ENCODE measurements at places on chromosomes 11 and 22. TPM values are rescaled to one million over a fixed set of nuclear protein-coding genes. Genes with fewer than 3 reads are reported as not detected.

GRCh38 chr11:114594703-114595102, 883 bp downstream of the NXPE4 start:
- no peaks in the 10 kb centered on the region for H3K27me3 ChIP-seq
- H3K4me1 ChIP-seq, result no peaks in the 10 kb centered on the region
- H3K27ac ChIP-seq, result no peak overlapping the region
- H3K4me3 ChIP-seq, result no peak overlapping the region
- DNase-seq, result no peak

GRCh38 chr22:29022101-29022817, 39.4 kb downstream of the C22orf31 start:
- no peak for DNase-seq
- no peaks in the 10 kb centered on the region for H3K36me3 ChIP-seq
- no peak overlapping the region for H3K4me3 ChIP-seq
- H3K4me1 ChIP-seq, result no peaks in the 10 kb centered on the region

The BACE1 gene
- total RNA-seq, result 40.5 TPM

GRCh38 chr11:14702760-14703159, 59.2 kb downstream of the PDE3B start:
- H3K27ac ChIP-seq, result no peak overlapping the region
- DNase-seq, result no peak
- no peak overlapping the region for H3K4me3 ChIP-seq
- no peaks in the 10 kb centered on the region for H3K36me3 ChIP-seq

DNA sequence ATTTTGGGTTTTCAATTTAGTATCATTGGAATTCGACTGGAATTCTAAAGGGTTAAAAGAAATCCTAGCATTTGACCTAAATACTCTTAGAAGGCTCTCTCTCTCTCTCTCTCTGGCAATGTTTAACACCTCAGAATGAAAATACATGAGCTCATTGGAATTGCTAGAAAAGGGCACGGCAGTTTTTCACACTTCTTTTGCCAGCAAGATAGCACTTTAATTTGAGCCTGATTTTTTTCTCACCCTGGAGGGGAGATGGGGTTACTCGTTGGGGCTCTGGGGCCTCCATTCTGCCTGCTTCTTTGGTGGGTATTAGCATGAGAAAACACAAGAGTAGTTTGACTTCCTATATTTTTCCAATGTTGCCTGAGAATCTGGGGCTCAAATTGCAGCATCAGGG, 22.8 kb upstream of the CLMP start:
- H3K27me3 ChIP-seq, result no peaks in the 10 kb centered on the region
- no peaks in the 10 kb centered on the region for H3K36me3 ChIP-seq
- H3K4me3 ChIP-seq, result no peak overlapping the region

The FGF3 gene
- total RNA-seq, result not detected

- H3K27me3 ChIP-seq, result no peaks in the 10 kb centered on the region
- H3K27ac ChIP-seq, result no peak overlapping the region
- peak; percentile 32 for DNase-seq
- H3K36me3 ChIP-seq, result no peaks in the 10 kb centered on the region
- peaks cover 30% of the 10 kb centered on the region for H3K4me1 ChIP-seq
These were observed 1.4 kb downstream of the FDX1 start for GRCh38 chr11:110431051-110431672.

GRCh38 chr22:47400701-47401591, 638.5 kb downstream of the TBC1D22A start:
- no peak overlapping the region for H3K27ac ChIP-seq
- no peaks in the 10 kb centered on the region for H3K4me1 ChIP-seq
- no peaks in the 10 kb centered on the region for H3K27me3 ChIP-seq
- no peak for DNase-seq
- no peaks in the 10 kb centered on the region for H3K36me3 ChIP-seq

- H3K4me1 ChIP-seq, result peaks cover 61% of the 10 kb centered on the region
- no peak overlapping the region for H3K4me3 ChIP-seq
These were observed 69.2 kb downstream of the CCDC34 start for GRCh38 chr11:27293515-27294417.

GRCh38 chr11:127789927-127790326, 789.4 kb upstream of the KIRREL3 start:
- H3K4me3 ChIP-seq, result no peak overlapping the region
- peak; percentile 6 for DNase-seq
- H3K27me3 ChIP-seq, result peaks cover 14% of the 10 kb centered on the region
- no peaks in the 10 kb centered on the region for H3K36me3 ChIP-seq

The UBQLN3 gene
- total RNA-seq, result not detected

DNA sequence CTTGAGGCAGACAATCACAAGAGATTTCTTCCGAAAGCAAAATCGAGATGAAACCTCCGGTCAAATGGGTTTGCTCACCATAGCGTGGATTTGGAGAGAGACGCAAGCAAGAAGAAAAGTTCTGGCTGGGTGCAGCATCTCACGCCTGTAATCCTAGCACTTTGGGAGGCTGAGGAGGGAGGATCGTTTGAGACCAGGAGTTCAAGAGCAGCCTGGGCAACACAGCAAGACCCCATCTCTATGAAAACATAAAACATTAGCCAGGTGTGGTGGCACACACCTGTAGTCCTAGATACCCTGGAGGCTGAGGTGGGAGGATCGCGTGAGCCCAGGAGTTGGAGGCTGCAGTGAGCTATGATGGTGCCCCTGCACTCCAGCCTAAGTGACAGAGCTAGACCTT, 24.4 kb downstream of the MN1 start:
- H3K4me1 ChIP-seq, result peaks cover 39% of the 10 kb centered on the region
- H3K36me3 ChIP-seq, result peaks cover 6% of the 10 kb centered on the region
- DNase-seq, result peak; percentile 34
- peak overlapping the region; percentile 46 for H3K4me3 ChIP-seq

DNA sequence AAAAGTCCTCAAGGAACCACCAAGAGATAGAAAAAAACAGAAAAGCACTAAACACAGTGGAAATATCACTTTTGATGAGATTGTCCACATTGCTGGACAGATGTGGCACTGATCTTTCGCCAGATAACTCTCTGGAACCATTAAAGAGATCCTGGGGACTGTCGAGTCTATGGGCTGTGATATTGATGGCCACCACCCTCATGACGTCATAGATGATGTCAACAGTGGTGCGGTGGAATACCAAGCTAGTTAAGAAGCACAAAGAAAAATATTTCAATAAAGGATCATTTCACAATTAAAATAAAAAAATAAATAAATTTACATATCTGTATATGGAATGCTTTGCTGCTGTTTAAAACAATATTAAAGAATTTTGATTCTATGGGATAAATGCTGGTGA, 45.5 kb downstream of the ARL14EP start:
- no peak overlapping the region for H3K4me3 ChIP-seq
- H3K27ac ChIP-seq, result no peak overlapping the region
- H3K27me3 ChIP-seq, result 0 out of 2 replicates have a peak, but pooled peaks cover 9% of the 10 kb centered on the region
- no peak for DNase-seq

DNA sequence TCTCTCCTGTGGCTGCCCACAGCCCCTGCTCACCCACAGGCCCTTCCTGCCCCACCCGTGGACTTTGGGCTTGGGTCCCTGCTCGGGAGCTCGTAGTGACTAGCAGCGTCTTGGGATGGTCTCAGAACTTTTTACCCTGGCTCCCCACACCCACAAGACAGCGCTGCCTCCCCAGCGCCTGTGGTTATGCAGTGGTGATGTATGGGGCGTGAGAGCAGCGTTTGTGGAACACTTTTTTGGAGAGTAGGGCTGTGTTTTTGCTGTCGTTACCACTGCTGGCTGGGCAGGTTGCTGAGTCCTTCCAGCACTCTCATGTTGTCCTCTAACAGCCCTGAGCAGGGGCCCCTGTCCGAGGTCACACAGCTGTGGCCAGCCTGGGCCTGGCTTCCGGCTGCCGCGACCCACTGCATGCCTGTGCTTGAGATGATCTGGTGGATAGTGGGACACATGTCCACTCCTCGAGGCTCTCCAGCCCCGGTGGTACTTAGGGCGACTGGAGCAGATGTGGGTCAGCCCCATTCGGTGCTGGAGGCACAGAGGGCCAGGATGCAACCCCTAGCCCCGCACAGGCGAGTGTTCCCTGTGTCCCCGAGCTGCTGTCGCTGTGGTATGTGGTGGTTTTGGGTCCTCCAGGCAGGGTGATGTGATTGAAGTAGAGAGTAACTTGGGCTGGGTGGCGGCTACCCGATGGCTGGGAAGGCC, 7.1 kb upstream of the GRAMD4 start:
- H3K27me3 ChIP-seq, result no peaks in the 10 kb centered on the region
- no peak overlapping the region for H3K4me3 ChIP-seq
- no peak overlapping the region for H3K27ac ChIP-seq
- DNase-seq, result no peak
- no peaks in the 10 kb centered on the region for H3K36me3 ChIP-seq

DNA sequence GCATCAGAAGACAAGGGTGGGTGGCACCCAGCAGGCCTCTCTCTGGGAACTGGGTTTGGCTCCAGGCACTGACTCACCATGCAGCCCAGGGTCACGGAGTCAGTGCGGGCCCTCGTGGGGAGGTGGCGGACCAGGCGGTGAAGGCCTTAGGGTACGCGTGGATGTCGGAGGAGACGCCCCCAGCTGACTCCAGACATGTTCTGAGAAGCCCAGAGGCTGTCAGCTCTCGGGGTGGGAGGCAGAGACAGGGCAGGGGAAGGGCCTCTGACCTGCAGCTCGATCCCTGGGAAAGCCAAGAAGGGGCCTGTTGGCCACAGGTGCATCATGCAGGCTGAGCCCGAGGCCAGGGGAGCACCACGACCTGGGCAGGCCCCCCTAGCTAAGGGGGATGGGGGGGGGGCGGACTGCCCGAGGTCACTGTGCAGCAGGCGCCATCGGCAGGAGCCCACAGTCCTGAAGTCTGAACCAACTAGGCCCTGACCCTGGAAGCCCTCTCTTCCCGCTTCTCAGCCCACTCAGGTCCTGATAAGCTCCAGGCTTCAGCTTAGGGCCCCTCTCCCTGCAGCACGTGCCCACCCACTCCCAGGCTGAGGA, 18.0 kb downstream of the MOB2 start:
- H3K36me3 ChIP-seq, result no peaks in the 10 kb centered on the region
- no peak for DNase-seq
- H3K4me3 ChIP-seq, result no peak overlapping the region
- H3K4me1 ChIP-seq, result no peaks in the 10 kb centered on the region
- H3K27ac ChIP-seq, result no peak overlapping the region
- H3K27me3 ChIP-seq, result no peaks in the 10 kb centered on the region

DNA sequence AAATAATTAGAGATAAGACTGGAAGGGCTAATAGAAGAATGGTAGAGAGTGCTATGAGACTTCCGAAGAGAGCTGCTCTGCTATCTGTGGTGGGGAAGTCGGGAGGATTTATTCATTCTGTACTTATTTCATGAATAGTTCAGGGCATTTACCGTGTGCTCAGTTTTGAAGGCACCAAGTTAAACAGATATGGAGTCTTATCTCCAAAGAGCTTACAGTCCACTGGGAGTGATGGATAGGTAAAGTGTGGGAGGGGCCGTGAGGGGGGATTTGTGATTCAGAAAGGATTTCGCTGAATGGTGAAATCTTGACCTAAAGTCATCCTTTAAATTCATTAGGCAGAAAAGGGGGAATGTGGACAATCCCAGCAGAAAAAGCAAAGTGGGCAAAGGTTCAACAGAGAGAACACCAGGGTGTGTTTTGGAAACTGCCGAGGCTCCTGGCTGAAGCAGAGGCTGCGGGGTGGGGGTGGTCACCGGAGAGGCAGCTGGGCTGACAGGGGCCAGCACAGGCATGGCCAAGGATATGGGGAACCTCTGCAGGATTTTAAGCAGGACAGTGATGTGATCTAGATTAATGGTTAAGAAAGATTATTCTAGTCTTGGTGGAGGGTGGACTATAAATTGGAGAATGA, 91.2 kb downstream of the UBASH3B start:
- H3K4me1 ChIP-seq, result peaks cover 23% of the 10 kb centered on the region
- H3K4me3 ChIP-seq, result no peak overlapping the region
- no peak for DNase-seq
- no peaks in the 10 kb centered on the region for H3K36me3 ChIP-seq

GRCh38 chr11:73156114-73156513, 14.0 kb upstream of the FCHSD2 start:
- H3K27me3 ChIP-seq, result no peaks in the 10 kb centered on the region
- H3K4me1 ChIP-seq, result peaks cover 16% of the 10 kb centered on the region

All from GM23248 (cell line).